Stimulated activated CD4-positive, alpha-beta T cell treated with anti-CD3 and anti-CD28 coated beads, Interleukin-2, amount 100 ng/mL, for 24 hours (primary cell): ENCODE measurements at places on chromosomes 7 and 10.
A peak's percentile ranks its signal among the peaks of the same experiment; 100 is the strongest.

- DNase-seq: peak; percentile 21
These were observed 190.8 kb downstream of the MLLT10 start for GRCh38 chr10:21724687-21725367.

GRCh38 chr7:53383131-53383530 is 347.7 kb downstream of the POM121L12 start:
- no peak for DNase-seq

DNA sequence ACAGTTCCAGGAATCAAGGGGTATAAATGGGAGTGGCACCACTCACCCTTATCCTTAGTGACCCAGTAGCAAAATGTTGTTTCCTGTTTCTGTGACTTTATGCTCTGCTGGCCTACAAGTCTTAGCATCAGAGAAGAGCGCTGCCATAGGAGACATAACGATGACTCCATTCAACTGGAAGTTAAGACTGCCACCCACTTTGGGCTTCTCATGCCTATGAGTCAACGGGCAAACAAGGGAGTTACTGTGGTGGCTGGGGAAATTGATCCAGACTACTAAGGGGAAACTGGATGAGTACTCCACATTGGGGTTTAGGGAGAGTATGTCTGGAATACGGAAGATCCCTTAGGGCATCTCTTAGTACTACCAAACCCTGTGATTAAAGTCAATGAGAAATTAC is 40.6 kb upstream of the PIK3CG start:
- no peak for DNase-seq

DNA sequence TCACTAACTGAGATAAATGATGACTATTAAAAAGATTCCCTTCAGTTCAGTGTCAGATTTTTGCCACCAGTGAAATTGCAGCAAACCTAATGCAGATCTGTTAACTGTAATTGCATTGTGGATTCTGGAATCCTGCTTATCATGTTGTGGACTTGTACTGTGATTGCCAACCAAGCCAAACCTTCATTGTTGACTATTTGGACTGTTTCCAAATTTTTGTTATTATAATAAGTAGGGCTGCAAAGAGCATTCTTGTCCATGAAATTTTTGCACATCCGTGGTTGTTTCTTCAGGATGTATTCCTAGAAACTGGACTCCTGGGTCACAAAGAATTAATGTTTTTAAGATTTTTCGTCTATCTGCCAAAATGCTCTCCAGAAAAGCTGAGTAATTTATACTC is 281.6 kb upstream of the ZMIZ1 start:
- DNase-seq: no peak

- no peak for DNase-seq
These were observed 125.1 kb downstream of the RAPGEF5 start for GRCh38 chr7:22231806-22232205.

DNA sequence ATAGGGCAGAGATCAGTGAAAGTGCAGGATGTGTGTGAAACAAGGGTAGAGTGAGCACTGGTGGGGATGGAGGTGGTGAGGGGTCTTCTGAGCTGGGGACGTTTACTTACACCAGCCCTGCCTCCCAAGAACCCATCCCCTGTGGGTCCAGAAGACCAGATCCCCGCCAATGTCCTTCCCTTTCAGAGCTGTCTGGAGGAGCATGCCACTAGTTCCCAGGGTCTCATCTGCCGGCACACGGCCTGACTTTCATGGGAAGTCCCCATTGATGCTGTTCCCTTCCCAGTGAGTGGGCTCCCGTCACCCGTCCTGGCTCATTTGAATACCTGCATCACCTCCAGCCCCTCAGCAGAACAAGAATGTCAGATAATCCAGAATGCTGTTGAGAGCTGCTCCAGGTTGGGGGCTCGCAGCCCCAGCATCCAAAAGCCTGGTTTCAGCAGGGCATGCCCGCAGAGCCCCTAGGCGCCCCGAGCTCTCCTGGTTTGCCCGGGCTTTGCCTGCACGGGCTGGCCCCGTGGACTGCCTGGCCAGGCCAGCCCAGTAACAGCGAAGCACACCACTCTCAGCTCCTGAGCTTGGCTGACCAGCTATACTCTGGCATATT is 246.7 kb downstream of the MGMT start:
- DNase-seq: no peak

GRCh38 chr7:158003441-158004122 is 584.0 kb downstream of the PTPRN2 start:
- DNase-seq: no peak
